ENCODE measurements at places on chromosomes 2 and 18. TPM values are rescaled to one million over a fixed set of nuclear protein-coding genes. Genes with fewer than 3 reads are reported as not detected.

LRRC30 gene
- total RNA-seq: not detected

AQP12A gene
- not detected for total RNA-seq

EPHA4 gene
- 24.6 TPM for total RNA-seq

MRPL53 gene
- 17.6 TPM for total RNA-seq

HSPE1 gene
- 56.0 TPM for total RNA-seq

ABCG8 gene
- total RNA-seq: not detected

OTOS gene
- total RNA-seq: not detected

MAP3K19 gene
- total RNA-seq: not detected

PCARE gene
- total RNA-seq: not detected

SERPINB2 gene
- not detected for total RNA-seq

NLRC4 gene
- not detected for total RNA-seq

SERPINB3 gene
- not detected for total RNA-seq

PHLPP1 gene
- total RNA-seq: 8.2 TPM

ANKRD23 gene
- total RNA-seq: 3.0 TPM

OTX1 gene
- total RNA-seq: not detected

C2orf80 gene
- not detected for total RNA-seq

LYG2 gene
- total RNA-seq: not detected

RGPD4 gene
- under 0.01 TPM for total RNA-seq

ALPG gene
- not detected for total RNA-seq

CAPN14 gene
- total RNA-seq: 0.13 TPM
